ENCODE measurements at places on chromosomes 5 and 9.
A peak's percentile ranks its signal among the peaks of the same experiment; 100 is the strongest.

DNA sequence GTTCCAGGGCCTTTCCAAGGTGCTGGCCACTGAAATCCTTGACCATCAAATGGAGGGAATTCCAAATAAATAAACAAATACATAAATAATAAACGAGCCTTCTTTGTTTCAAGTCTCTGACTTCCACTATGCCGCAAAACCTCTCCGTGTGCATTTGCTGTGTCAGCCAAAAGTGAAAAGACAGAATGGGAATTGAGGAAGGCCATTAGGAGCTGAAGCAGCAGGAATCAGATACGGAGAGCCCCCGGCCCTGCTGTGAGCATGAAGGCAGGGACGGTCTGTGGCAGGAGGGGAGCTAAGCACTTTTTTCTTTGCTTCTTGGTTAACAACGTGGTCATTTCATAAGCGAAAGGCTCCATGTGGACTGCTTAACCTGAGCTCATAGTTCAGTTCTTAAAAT lies 26.1 kb downstream of the PLPPR1 start:
- DNase-seq, result no peak

DNA sequence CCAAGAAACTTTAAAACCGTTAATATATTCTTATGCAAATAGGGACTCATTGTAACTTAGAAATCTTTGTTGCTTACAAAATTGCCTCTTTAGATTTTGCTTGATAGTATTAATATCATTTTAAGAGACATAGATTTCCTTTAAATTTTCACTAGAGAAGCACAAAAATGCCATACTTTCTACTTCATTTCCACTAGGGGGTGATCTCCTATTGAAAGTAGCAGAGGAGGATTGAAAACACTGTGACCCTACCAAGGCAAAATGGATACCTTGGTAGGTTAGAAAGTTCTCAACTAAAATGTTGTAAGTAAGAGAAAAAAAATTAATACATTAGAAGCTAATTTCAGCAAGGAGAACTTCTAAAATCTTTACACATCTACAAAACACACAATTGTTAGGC lies 204.9 kb downstream of the CHSY3 start:
- peak; percentile 70 for DNase-seq

DNA sequence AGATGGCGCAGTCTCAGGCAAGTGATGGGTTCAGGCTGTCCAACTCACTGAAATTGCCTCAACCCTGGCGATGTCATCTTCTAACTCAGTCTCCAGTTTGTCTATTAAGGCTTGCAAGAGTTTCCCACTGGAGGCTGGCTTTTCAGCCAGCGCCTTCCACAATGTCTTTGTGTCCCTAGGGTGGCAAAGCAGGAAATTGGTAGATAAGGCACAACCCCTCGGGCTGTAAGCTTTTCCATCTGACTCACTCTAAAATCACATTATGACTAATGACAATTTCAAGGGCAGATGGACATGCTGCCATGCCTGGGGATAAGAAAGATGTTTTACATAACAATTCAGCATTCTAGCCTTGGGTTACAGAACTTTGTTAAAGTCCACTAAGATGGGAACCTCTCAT lies 61.9 kb downstream of the MROH2B start:
- peak; percentile 83 for DNase-seq

DNA sequence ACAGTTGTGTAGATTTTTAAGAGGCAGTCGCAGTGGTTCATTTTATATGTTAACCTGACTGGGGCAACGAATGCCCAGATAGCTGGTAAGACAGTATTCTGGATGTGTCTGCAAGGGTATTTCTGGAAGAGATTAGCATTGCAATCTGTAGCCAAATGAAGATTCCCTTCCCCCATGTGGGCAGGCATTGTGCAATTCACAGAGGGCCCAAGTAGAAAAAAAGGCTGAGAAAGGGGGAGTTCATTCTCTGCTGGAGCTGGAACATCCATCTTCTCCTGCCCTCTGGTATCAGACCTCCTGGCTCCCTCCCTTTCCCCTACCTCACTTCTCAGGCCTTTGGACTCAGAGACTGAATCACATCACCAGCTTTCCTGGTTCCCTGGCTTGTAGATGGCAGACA lies 70.6 kb downstream of the TENT4A start:
- DNase-seq, result peak; percentile 37

DNA sequence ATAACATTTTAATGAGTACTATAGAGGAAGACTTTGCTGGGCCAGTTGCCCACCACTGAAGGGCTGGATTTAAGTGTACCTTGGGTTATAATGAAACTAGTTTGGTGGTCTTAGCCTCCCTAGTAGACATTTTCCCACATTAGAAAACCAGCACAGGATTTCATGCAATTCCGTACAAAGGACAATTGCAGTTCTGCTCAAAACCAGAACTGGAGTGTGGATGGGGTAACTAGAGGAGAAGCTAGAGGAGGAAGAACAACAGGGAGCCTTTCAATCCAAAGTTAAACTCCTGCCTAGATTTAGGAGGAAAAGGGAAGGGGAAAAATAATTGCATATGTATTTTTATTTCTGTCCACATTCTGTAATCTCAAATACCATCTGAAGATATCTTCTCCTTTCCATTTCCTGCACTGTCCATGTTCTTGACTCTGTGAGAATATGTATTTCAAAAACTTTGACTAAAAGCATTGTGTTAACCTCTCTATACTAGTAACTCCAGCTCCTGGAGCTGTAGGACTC lies 97.5 kb upstream of the SSBP2 start:
- peak; percentile 35 for DNase-seq

DNA sequence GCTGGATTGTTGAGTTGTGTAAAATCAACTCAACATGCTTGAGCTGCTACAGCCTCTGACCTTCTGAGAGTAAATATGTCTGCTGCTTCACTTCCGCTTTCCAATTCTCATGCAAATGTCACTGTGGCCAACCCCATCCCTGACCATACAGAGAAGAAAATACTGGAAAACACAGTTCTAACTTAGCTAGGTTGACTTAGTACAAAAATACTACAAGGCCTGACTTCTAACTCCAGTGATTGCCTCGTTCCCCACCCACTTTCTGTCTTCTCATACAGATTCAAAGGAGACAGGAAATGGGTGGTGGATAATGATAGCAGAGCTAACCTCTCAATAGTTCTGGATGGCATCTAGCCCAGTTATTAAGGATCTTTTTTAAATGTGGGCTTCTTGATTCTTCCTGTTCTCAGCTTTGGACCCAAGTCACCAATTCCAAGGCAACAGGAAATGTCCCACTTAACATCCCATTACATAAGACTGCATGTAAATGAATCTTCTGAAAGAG lies 226.6 kb upstream of the SLC24A2 start:
- DNase-seq, result no peak

GRCh38 chr5:97062046-97062445 lies 80.4 kb downstream of the LIX1 start:
- DNase-seq, result no peak

GRCh38 chr5:13250464-13251291 lies 693.8 kb downstream of the DNAH5 start:
- DNase-seq, result peak; percentile 6

DNA sequence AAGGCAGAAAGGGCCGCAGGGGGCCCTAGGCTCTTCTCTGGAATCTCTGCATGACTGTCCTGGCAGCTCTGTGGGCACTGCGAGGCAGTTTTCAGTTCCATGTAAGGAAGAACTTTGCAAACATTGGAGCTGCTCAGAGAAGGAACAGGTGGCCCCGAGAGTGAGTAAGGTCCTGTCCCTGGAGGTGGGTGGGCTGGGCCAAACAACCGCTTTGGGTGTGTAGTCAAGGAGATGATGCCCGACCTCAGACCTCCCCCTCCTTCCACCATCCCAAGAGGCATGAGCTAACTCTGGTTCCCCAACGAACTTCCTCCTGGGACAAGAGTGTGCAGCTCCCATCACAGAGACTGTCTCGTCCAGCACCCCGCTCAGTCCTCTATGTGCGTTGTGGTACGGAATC lies 20.5 kb downstream of the CSF1R start:
- DNase-seq, result peak; percentile 12

Data from cardiac fibroblast (primary cell).